ENCODE measurements at places on chromosomes 5 and 9.

DNA sequence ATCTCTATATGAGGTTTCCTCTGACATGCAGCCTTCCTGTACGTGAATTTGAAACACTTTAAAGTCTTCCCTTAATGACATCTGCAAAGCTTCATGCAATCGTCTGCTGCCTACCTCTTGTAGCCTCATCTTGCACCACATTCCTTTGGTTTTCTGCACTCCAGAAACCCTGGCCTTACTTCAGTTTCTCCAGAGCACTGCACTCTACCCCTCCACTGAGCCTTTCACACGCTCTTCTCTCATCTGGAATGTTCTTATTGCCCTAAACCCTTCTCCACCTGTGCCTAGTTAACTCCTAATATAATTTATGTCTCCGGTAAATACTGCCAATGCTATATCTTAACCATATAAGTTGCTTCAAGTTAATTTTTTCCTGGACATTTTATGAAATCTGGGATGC, 168.8 kb upstream of the SLC27A6 start:
- DNase-seq = no peak

- no peak for DNase-seq
Measured at GRCh38 chr5:158977642-158978041, 122.1 kb downstream of the EBF1 start.

DNA sequence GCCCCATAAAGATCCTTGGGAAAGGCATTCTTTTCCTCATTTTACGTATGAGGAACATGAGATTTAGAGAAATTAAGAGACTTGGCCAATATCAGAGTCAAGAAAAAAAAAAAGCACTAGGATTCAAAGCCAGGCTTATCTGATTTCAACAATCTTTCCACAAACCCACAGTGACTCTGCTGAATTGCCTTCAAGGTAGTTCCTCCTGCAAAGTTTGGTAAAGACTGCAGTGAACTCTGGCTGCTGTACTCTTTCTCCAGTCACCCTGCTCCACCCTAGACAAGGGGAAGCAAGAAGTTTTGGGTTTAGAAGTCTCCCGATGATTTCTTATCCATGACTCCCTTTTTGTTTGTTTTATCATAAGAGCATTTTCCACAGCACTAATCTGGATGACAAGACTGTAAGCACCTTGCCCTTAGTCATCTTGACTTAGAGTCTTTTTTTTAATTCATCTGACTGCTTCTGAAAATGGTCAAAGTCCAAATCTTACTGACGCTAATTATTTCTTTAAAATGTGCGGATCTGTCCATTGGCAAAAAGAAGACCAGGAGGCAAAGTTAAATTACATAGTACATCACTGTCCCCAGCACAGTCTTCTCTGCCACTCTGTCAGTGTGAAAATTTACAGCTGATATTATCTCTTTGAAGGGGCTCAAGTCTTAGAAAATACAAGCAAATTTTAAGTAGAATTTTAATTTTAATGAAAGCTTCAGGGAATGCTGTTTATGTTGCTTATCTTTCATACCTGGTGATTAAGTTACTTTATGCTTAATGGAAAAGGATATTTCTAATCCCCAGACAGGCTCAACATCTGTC, 180.1 kb downstream of the TTLL11 start:
- DNase-seq = no peak

GRCh38 chr5:139924294-139925215, 118.5 kb downstream of the NRG2 start:
- DNase-seq = no peak

DNA sequence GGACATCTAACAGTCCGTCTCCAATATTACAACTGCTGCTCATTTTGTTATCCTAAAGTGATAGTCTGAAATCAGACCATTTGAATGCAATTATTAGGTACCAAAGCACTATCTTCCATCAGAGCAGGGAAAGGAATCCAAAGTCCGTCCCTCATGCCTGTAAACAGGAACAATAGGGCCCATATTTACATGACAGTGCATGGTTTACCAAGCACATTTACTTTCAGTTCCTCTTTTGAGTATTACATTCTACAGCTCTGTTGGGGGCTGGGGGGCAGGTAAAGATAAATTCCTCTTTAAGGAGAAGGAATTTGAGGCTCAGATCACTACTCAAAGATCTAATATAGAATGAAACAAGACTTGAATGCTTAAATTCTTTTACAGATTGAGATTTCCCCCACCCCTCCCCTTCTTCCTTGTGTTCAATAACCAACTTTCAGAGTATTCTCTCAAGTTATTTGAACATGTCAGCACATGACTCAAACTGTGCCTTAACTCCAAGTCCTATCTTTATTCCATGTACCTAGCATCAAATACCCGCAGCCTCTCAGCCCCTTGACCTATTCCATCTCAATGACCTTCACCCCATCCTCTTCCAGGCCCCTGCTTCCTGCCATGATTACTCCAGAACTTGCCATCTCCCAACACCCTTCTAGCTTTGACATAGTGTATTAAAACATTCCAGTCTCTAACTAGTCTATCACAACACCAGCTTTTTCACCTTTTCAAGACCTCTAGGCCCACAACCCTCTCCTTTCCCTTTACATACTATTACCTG, 71.0 kb downstream of the BRINP1 start:
- DNase-seq = no peak

- DNase-seq = peak; percentile 33
Measured at GRCh38 chr5:114948986-114949621, 220.6 kb downstream of the TRIM36 start.

GRCh38 chr9:135531096-135531495, 9.9 kb downstream of the LCN1 start:
- DNase-seq = no peak

DNA sequence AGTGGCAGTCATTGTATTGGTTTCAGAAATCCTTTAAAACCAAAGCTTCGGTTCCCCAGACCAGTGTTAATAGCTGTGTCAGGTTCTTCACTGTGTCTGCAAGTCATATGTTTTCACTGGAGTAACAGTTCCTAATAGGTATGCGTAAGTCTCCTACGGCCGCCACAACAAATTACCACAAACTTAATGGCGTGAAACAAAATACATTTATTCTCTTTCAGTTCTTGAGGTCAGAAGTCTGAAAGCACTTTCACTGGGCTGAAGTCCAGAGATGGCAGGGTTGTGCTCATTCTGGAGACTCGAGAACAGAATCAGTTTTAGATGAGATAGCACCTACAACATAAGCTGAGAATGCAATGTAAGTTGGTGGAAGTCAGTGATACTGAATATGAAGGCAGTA, 556.2 kb downstream of the TLE4 start:
- no peak for DNase-seq

GRCh38 chr5:7190712-7191250, 205.2 kb upstream of the ADCY2 start:
- DNase-seq = no peak

GRCh38 chr5:97475847-97476246, 292.8 kb upstream of the RIOK2 start:
- DNase-seq = no peak

- no peak for DNase-seq
Measured at GRCh38 chr9:10651012-10651411, 38.2 kb upstream of the PTPRD start.

- no peak for DNase-seq
Measured at GRCh38 chr5:93954421-93955069, 213.1 kb upstream of the POU5F2 start.

GRCh38 chr9:77769246-77769645, 121.1 kb upstream of the GNA14 start:
- DNase-seq = no peak

DNA sequence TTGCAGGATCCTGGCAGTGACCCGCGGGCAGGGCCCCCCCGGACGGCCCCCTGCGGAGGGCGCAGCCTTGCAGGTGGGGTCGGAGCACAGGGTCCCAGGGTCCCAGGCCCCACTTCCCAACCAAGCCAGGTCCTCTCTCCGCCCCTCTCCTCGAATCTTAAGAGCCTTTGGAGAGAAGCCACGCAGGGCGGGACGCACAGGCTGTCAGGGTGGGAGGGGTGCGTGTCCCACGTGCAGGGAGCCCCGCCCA, 18.4 kb upstream of the EGFL7 start:
- peak; percentile 68 for DNase-seq

DNA sequence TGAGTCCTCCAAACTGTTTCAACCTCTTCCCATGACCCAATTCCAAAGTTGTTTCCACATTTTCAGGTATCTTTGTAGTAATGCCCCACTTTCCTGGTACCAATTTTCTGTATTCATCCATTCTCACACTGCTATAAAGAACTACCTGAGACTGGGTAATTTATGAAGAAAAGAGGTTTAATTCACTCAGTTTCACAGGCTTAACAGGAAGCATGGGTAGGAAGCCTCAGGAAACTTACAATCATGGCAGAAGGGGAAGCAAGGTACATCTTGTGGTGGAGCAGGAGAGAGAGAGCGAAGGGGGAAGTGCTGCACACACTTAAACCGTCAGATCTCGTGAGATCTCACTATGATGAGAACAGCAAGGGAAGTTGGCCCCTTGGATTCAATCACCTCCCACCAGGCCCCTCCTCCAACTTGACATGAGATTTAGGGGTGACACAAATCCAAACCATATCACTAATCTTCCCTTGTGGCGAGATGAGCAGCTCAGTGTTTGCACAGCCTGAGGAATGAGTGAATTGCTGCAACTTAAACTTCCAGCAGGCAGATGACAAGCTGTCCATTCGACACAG, 42.9 kb downstream of the TRIP13 start:
- DNase-seq = no peak

- no peak for DNase-seq
Measured at GRCh38 chr9:114497236-114497635, 8.0 kb downstream of the WHRN start.

DNA sequence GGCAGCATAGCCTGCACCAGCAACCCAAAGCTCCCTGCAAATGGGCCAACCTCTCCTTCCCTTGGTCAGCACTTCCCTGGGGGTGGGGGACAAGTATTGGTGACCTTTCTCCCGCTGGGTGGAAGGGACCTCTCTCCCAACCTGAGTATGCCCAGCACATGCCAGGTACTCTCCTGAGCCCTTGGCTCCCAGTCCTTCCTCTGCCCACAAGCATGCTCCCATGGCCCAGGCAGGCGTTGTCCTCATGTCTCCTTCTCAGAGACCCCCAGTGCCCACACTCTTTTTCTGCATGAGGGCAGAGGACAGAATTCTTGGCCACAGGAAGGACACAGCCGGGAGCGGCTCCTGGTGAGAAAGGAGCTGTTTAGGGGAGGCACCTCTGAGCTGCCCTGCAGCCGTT, 60.3 kb downstream of the PHF2 start:
- no peak for DNase-seq

DNA sequence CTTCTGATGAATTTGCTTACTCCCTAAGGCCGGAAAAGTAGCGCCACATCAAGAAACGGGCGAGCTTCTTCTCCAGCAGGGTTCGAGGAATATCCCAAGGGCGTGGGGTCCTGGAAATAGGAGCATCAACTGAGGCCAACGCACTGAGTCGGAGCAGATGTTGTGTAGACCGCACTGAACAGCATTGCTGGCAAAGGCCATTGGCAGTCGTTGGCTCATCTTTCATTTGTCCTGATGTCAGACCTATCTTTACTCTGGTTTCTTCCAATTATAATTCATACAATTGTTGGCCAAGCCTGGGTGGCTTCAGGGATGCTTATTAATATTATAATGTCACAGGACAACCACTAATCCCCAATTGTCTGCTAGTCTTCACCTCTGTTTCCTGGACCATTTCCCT, 26.5 kb downstream of the ZBTB34 start:
- no peak for DNase-seq

DNA sequence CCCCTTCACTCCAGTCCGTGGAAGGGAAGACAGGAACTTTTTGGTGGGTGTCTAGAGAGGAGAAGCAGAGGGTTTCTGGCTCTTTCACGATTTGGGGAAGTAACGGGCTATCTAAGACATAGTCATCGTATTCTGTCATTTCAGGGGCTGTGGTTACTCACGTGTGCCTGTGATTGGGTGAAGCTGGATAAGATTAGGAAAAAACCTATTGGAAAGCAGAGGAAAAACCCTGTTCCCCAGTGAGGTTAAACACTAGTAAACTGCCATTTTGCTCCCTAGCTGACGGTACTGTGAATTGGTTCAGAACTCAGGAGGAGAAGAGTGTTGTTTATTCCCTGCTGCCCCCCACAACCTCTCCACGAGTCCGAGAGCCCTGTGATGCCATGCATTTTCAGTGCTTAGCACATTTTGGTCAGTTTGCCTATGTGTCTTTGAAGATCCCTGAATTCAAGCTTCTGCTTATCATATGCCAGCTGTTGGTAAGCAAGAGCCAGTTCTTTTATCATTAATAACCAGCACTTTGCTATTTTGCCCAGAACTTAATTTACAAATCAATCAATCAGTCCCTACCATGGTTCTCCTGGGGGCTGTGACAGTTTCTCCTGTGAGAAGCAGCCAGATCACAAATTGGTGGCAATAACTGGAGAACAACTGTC, 45.1 kb upstream of the ROR2 start:
- no peak for DNase-seq

GRCh38 chr5:112720576-112720975, 17.1 kb upstream of the APC start:
- no peak for DNase-seq

GRCh38 chr5:72046106-72046505, 61.2 kb upstream of the MAP1B start:
- DNase-seq = no peak

GRCh38 chr9:94210616-94211603, 48.2 kb upstream of the ZNF169 start:
- DNase-seq = no peak

DNA sequence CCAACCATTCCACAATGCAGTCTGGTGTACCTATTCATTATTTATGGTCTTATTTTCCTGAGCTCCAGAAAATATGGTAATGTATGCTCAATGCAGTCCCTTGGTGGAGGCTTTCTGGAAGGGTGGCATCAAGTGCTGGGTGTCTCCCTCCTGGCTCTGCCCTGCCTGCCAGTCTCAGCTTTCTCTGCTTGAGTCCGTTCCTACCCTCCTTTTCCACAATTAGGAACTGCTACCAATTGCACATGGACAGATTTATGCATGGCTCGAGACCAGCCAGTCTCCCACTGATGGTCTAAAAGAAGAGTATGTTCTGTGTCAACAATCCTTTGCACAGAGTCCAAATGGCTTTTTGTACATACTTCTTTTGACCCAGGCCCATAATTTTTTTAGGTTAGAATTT, 189.8 kb downstream of the TLE1 start:
- DNase-seq = no peak

GRCh38 chr5:95261437-95262175, 23.3 kb downstream of the MCTP1 start:
- DNase-seq = peak; percentile 67

Measured in Ammon's horn (tissue), 1 donor.